ENCODE measurements at places on chromosomes 11 and 22.

GRCh38 chr11:2132874-2133240 is 6.3 kb downstream of the IGF2 start:
- DNase-seq = no peak

- DNase-seq = no peak
Measured at GRCh38 chr22:38965614-38966379, 8.4 kb downstream of the APOBEC3A start.

GRCh38 chr11:2539371-2540222 is 94.8 kb downstream of the KCNQ1 start:
- no peak for DNase-seq

GRCh38 chr11:110529043-110529442 is 99.3 kb downstream of the FDX1 start:
- no peak for DNase-seq

GRCh38 chr11:35173011-35173511 is 34.1 kb downstream of the CD44 start:
- DNase-seq = no peak

DNA sequence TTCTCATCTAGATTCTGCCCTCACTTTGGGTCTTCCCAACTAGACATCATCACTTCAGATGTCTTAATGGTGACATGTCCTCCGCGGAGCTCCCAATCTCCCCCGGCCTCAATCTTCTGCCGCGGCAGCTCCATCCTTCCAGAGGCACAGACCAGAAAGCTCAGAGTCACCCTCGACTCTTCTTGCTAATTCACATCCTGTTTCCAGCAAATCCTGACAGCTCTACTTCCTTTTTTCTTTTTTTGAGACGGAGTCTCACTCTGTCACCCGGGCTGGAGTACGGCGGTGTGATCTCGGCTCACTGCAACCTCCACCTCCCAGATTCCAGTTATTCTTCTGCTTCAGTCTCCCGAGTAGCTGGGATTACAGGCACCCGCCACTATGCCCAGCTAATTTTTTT is 54.5 kb downstream of the CACNG2 start:
- no peak for DNase-seq

DNA sequence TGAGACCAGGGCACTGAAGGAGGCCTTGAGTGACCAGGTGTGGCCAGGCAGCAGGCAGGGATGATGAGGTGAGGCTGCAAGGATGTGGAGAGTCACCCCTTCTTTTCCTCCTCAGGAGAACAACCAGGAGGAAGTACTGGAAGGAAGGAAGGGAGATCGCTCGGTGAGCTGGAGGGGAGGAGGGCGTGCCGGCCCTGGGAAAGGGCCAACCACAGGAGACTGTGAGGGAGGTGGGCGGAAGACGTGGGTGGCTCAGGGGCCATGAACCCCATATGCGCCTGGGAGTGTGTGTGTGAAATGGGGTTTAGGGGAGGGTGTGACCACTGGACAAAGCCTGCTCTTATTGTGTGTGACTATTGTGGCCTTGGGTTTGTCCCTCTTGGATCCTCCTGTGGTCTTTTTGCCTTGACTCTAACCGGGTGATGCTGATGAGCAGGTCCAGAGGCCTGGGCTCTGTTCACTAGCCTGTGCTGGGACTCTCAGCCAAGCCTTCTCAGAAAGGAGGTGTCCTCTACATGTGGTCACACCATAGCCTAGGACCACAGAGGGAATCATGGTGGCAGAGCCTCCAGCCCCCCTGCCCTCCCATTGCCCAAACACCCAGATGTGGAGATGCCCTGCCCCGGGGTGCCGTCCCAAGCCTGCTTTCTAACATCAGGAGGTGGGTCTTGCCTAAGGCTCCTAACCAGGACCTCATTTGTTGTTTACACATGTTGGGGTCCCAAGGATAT is 41.3 kb upstream of the TUB start:
- DNase-seq = no peak

- DNase-seq = no peak
Measured at GRCh38 chr11:44199816-44200215, 104.3 kb downstream of the EXT2 start.

- DNase-seq = no peak
Measured at GRCh38 chr11:64759722-64760719, at the start of gene PYGM. TSS of gene PYGM (minus strand) at chr11:64759974. CDS start at chr11:64759898, 76 bp downstream.
